ENCODE measurements at places on chromosomes 4 and X.
A peak's percentile ranks its signal among the peaks of the same experiment; 100 is the strongest.

GRCh38 chr4:14831416-14831815 lies 170.9 kb upstream of the CPEB2 start:
- DNase-seq: no peak

GRCh38 chrX:14872851-14873675 lies at the start of the genes FANCB and MOSPD2:
Gene FANCB (minus strand): TSS chrX:14873069. CDS start chrX:14865510, 7,559 bp downstream.
Gene MOSPD2 (plus strand): TSS chrX:14873421. CDS start chrX:14873529, 108 bp downstream.
- peak; percentile 94 for DNase-seq

DNA sequence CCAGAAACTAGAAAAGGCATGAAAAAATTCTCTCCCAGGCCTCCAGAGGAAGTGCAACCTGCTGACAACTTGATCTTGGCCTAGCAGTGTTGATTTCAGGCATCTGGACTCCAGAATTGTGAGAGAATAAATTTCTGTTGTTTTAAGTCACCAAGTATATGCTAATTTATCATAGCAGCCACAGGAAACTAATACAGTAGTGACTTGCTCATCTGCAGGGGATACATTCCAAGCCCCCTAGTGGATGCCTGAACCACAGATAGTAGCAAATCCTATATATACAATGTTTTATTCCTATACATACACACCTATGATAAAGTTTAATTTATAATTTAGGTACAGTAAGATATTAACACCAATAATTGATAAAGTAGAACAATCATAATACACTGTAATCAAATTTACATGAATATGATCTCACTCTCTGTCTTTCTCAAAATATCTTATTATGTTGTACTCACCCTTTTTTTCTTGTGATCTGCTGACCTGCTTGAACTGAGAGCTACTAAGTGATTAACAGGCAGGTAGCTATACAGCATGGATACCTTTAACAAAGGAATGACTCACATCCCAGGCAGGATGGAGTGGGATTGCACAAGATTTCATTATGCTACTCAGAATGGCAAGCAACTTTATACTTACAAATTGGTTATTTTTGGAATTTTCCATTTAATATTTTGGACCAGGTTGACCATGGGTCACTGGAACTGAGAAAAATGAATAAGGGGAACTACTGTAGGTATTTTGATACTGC lies 501.1 kb downstream of the KCNIP4 start:
- no peak for DNase-seq

DNA sequence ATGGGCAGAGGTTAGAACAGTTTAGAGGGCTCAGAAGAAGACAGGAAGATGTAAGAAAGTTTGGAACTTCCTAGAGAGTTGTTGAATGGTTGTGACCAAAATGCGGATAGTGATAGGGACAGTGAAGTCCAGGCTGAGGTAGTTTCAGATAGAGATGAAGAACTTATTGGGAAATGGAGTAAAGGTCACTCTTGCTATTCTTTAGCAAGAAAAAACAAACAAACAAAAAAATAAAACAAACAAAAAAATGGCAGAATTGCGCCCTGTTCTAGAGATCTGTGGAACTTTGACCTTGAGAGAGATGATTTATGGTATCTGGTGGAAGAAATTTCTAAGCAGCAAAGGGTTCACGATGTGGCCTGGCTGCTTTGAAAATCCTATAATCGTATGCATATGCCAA lies 185.1 kb upstream of the SFRP2 start:
- DNase-seq: no peak

DNA sequence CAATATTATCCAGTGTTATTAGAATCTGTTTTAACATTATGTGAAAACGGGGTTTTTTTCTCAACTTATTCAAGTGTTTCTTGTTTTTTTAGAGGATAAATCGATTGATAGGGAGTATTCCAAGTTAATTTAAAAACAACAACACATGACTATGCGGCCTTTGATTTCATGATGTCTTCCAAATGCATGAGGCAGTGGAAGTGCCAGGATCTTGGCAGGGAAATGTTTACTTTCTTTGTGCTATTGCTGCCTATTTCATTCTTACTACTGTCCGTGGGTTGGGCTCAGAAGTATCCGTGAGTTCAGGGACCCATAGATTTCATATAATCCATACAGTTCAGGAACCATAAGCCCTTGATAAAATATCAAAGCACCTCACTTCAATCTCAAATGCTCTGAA lies 64.6 kb downstream of the ABCG2 start:
- DNase-seq: no peak

All from stimulated activated naive B cell treated with anti-CD40 and anti-IgM and Interleukin-4, amounts not matched to agents 10 μg/mL and 1 μg/mL and 100 μg/mL, for 72 hours (primary cell).